ENCODE measurements at places on chromosomes 13 and 19.

GRCh38 chr13:40101708-40102359 lies 446.4 kb downstream of the COG6 start:
- DNase-seq = no peak

DNA sequence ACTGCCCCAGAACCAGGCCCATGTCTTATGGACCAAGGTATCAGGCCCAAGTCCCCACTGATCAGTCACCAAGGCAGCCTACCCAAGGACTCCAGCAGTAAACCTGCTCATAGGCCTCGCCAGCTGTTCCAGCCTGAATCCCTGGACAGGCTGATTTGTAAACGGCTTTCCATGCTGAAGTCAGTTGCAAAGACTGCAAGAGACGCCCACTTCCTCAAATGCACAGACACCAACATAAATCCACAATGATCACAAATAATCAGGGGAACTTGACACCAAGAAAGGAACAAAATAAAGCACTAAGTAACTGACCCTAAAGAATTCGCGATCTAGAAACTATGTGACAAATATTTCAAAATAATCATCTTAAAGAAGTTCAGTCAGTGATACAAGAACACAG lies 75.2 kb downstream of the RXFP2 start:
- DNase-seq = no peak

DNA sequence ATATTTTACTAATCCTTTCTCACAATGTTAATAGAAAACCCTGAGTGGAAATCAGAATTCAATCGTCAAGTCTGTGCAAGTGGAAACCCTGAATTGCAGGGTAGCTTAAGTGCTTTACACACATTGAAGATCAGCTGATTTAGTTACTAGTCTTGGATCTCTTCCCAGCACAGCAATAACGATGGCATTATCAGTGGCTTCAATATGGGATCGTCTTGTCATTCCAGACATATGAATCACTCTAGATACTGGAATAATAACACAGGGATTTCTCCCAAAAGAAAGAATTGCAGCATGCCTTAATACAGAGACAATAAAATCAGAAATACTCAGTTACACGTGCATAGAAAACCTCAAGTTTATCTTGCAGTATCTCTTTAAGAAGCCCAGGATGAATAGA lies 12.6 kb upstream of the METTL21C start:
- peak; percentile 18 for DNase-seq

DNA sequence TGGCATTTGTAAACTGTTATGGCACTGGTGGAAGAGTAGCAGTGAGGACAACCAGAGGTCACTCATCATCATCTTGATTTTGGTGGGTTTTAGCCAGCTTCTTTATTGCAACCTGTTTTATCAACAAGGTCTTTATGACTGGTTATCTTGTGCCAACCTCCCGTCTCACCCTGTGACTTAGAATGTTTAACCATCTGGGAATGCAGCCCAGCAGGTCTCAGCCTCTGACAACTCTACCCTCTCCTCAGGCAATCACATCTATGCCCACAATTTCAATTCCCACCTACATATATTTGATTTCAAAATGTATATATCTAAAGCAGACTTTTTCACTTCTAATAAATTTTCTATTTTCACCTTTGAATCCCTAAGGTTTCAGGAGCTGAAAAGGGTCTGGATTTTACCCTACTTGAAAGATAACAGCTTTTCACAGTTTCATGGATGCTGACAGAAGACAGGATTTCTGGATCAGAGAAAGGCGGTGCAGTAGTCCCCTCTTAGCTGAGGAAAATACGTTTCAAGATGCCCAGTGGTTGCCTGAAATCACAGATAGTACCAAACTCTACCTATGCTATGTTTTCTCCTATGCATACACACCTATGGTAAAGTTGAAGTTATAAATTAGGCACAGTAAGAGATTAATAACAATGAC lies 1171.8 kb downstream of the DIAPH3 start:
- DNase-seq = no peak

GRCh38 chr13:71865874-71866334 lies 1.1 kb downstream of the DACH1 start:
- DNase-seq = peak; percentile 53

DNA sequence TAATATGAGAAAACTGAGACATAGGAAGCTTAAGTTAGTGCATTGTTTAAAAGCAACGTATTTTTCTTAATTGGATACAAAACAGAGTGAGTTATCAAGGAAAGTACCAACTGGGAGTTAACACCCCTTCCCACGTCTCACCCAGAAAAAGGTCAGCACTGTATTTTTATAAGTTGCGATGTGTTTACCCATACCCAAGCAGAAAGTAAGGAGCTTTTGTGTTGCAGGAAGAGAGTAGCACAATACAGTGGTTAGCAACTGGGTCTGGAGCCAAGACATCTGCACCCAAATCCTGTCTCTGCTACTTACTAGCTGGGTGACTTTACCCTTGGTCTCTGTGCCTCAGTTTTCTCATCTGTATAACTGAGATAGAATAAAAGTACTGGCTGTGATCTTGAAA lies 34.3 kb downstream of the FAM216B start:
- no peak for DNase-seq

DNA sequence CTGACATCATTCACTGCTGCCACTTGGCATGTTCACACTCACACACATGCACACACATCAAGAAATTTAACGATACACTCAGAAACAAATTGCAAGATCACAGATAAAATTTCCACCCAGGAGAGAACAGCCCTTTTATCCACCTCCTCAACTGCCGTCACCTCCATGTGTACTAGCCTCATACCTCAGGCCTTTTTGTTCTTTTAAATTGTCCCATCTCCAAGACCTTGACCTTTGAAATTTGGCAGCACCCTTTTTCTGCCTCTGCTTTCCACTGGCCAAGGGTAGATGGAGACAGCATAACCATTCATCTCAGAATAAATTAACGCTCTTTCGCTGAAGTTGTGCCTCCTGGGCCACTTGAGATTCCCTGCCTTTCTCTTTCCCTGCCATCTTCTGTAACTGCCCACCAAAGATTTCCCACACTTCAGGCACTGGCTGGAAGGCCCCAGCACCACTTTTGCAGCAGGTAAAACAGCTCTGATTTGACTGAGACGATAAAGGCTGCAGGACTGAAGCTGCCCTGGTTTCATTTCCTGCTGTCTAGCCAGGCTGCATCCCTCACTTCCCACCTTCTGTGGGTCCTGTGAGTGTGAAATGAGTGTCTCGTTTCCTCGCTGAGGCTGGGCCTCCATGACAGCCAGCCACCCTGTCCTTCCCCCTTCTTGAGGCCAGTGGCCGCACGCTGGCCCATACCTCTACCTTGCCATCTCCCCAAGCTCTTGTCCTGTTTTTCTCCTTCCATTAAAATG lies 39.3 kb downstream of the MBNL2 start:
- DNase-seq = no peak

DNA sequence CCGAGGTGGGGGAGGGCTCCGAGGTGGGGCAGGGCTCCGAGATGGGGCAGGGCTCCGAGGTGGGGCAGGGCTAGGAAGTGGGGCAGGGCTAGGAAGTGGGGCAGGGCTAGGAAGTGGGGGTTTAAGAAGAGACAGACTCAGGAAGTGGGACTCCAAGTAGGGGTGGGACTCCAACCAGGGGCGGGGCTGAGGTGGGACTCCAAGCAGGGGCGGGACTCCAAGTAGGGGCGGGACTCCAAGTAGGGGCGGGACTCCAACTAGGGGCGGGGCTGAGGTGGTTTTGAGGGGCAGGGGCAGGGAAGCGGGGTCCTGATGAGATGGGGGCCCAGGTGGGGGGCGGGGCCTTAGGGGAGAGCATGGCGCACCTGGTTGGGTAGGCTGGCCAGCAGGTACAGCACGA lies 13.6 kb downstream of the CFD start:
- DNase-seq = peak; percentile 37

DNA sequence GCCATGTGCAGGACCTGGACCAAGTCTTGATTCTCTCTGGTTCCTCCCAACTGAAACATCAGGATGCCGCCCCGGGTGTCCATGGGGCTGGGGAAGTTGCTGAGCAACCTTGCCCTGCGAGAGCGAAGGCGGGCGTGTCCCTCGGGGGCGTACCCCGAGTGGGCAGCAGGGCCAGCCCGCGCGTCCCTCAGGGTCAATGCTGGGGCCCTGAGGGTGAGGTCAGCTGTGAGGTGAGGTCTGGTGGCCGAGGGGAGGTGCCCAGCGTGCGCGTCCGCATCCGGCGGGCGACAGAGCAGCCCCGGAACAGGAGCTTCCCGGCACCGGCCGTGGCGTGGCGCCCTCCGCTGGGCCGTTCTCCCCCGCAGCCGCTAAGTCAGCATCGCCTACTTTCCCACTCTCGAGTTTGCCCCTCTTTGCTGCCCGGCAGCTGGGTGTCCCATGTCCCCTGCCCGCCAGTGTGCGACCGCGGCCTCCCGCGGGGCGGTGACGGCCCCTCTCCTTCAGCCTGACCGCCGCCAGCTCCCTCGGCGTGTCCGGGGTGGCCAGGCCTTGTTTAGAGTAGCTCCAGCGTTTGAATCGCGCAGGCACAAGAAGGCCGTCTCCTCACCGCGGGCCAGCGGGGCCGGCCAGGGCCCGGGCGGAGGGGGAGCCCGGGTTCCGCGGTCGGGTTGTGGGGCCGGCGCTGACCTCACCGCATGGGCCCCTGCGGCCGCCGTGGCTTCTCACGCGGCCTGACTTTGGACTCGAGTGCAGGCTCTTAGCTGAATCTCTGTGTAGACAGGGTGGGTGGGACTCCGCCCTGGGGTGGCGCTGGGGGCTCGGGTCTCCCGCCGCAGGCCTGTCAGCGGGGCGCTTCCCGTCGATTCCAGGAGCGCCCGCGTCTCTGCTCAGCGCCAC lies 33.0 kb downstream of the GJA3 start:
- peak; percentile 64 for DNase-seq
